Activated CD4-positive, alpha-beta T cell treated with anti-CD3 and anti-CD28 coated beads for 24 hours (primary cell): ENCODE measurements at places on chromosomes 3 and 15.

DNA sequence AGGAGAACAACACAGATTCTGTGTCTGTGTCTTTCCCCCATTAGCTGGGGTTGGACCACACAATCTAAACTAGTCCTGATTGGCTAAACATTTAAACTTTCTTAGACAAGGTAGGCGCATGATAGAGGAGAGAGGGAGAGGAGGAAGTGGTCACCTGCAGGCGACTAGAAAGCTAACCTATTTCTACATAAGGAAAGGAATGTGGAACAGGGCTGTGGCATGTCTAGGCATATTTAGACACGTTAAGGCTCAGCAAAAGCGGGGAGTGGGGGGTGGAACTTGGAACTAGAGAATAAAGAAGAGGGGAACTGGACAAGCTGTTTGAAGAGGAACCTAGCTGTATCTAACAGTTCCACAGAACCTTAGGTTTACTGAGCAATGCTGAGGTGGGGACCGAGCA lies 12.8 kb downstream of the LRRC28 start:
- no peak for DNase-seq

- no peak for DNase-seq
These were observed 19.0 kb downstream of the CMSS1 start for GRCh38 chr3:99836681-99837080.

GRCh38 chr3:40120806-40121205 lies 188.7 kb upstream of the EIF1B start:
- DNase-seq, result no peak

GRCh38 chr15:93831641-93832040 lies 399.7 kb upstream of the MCTP2 start:
- no peak for DNase-seq

DNA sequence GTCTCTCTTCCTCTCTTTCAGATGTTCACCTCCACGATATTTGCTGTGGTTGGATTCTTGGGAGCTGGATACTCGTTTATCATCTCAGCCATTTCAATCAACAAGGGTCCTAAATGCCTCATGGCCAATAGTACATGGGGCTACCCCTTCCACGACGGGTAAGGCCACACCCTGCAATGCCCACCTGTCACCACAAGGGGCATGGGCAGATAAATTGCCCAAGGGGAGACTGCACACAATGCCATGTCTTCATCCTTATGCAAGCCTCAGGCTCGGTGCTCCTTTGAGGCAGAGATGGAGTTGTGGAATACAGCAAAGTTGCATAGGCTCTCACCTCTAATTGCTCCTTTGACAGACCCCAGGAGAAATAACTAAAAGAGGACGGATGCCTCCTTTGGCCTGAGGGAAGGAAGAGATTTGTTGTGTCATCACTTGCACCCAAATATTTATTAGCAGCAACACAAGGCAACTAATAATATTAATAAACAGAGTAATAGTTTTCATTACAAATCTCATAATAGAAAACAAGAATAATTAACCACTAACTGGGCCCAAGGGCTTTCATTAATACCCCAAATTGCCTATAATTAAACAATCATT lies 13.2 kb downstream of the TM4SF4 start:
- DNase-seq, result no peak

GRCh38 chr3:168398371-168399025 lies 302.8 kb upstream of the GOLIM4 start:
- no peak for DNase-seq

GRCh38 chr3:184710870-184711492 lies 883 bp downstream of the MAGEF1 start:
- no peak for DNase-seq

GRCh38 chr3:83807511-83807910 lies 1151.3 kb upstream of the CADM2 start:
- no peak for DNase-seq

- DNase-seq, result no peak
These were observed 198.7 kb downstream of the AKAP13 start for GRCh38 chr15:85578941-85579701.
